ENCODE measurements at places on chromosomes 13 and 19.

DNA sequence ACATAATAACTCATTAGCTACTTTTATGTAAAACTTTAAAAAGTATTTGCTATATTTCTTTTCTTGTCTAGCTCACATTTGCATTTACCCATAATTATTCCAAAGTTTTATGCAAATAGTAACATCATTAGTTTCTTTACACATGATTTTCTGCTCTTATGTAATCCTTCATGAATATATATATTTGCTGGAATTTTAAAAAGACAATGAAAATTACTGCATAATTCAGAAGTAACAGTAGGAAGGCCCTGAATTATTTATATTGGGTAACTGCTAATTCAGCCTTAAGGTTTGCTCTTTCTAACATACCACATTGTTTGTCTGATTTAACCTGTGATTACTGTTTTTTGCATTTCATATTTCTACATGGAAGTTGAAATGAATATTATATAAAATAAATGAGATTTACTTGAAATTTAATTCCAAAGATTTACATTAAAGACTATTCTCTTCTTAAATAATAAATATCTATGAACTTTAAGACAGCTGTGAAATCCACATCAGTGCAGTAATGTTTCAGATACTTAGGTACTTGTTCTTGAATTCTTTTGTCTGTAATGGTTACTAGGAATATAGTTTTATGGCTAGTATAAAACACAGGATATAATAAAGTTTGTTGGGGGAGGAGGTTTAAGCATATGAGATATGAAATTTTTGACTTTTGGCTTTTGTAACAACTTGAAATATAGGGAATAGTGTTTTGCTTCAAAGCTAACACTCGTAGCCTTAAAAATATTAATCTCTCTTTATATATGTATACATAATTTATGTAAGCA is 46.0 kb downstream of the B3GLCT start:
- DNase-seq = no peak

DNA sequence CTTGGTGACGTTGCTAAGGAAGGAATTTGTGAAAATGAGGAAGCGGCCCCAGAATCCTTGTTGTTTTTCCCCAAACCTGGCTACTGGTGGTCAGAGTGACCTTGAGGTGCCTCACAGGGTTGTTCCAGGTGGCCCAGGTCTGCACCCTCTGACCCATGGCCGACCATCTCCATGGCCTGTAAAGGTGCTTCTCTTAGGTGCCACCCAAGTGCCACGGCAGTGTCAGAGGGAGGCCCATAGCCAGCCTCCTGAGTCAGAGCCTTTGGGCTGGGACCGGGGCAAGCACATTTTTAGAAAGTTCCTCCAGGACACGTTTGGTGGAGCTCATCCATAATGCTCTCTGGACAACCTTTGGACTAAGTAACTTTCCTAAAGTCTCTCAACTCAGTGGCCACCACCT is 83.9 kb upstream of the IRS2 start:
- DNase-seq = no peak

GRCh38 chr19:35115177-35115951 is at the start of gene FXYD3:
Gene FXYD3, plus strand, starts transcription at chr19:35115823. Its CDS starts 3,554 bp downstream, at chr19:35119377.
- no peak for DNase-seq

DNA sequence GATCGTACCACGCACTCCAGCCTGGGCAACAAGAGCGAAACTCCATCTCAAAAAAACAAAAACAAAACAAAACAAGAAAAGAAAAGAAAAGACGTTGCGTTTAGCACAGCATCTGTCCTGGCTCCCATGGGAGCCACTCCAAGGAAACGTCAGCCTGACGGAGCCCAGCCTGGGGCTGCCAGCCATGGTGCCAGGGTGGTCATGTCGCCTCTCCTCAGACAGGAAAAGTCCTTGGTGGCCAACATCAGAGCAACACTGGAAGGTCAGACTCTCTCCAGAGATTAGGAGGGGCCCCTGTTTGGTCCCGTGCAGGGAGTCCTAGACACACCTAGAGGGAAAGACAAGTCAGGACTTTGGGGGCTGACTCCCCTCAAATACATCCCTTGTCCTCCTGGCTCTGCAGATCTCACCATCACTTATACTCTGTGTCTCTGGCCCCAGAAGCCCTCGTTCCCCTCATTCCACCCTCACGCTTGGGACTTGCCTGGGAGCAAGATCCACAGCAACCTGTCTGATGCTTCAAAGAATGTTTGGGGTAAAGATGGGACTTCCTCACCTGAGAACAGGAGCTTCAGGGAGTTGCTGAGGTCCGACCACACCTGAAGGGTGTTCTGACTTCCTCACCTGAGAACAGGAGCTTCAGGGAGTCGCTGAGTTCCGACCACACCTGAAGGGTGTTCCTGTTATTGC is 9.3 kb downstream of the LILRA4 start:
- no peak for DNase-seq

DNA sequence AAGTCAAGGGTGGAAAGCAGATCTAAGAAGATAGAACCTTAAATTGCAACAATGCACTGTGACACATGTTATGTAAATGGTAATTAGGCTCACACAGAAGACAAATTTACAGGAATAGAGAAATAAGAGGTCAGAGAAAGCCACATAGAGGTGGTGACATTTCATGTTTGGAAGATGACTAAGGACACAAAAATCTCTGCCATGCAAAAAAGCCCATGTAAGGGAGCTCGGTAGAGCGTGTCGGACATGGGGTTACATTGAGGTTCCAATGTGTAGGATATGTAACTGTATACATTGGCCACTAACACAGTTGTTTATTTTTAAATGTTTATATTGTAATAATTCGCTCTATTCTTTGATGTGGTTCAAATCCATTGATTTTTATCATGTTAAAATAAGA is 33.7 kb downstream of the SUGT1 start:
- no peak for DNase-seq

- no peak for DNase-seq
These were observed 35.8 kb upstream of the ISYNA1 start for GRCh38 chr19:18473706-18474087.

DNA sequence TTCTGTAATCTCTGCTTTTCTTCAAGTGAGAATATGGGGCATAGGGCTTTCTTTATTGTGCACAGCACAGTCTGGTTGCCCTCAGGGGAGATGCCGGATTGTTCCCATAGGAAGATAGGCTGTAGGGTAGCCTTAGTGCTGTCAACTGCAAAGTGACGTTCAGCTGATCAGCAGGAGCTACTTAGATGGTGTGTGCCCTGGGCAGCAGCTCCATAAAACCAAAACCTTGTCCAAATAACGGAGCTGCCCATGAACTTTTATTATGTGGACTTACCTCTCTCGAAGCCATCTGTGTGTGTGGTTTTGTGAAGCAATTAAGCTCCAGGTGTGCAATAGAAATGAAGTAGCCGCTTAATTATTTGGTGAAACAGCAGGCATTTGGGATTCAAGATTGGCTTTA is 120.0 kb upstream of the RNF113B start:
- no peak for DNase-seq

Data from activated CD4-positive, alpha-beta T cell treated with anti-CD3 and anti-CD28 coated beads, Interleukin-10, Interleukin-2, amounts not matched to agents 100 ng/mL and 50 ng/mL, durations not matched to agents 16 hours and 8 hours (primary cell).